Stimulated activated CD4-positive, alpha-beta T cell treated with anti-CD3 and anti-CD28 coated beads, Interleukin-1b, Interleukin-23, amount 100 ng/mL, for 1 hour (primary cell): ENCODE measurements at places on chromosomes 3 and 15.

DNA sequence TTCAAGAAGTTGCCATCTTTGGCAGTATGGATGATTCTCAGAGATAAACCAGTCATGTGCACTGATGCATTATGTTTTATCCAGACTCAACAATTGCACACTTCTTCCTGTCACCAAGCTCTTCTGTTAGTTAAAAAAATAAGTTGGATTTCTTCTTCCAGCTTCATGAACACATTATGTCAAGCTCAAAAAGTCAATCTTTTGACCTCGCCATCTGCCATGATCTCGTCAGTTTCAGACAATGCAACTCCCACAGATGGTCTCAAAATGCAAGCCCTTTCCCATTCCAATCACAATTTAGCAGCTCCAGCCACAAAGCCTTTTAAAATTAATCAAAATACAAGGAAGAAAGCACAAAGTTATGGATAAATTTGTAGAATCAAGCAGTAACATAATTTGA lies 42.8 kb downstream of the TFDP2 start:
- no peak for DNase-seq

DNA sequence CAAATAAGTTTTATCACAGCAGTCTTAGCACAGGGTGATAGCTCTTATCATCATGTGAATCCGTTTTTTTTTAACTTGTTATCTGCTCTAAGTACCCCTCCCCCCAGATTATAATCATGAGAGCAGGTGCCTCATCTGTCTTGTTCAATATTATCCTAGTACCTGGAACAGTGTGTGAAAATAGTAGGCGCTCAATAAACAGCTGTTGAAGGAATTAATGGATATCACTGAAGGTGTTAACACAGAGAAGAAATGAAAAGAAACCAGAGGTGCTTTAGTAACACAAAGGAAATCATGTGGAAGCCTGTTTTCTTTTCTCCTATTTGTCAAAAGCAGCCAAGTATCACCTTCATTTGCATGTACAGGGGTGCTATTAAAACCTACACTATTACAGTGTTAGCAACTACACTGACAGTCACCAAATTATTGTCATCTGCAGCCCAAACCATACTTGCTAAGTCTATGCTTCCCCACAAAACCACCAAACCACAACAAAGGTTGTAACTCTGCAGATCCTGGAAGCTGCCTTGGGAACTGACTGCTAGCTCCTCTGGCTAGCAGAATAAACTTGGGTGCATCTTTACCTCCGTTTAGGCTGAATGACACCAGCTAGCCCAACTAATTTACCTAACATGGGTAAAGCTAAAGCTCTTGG lies 2.9 kb downstream of the XPC start:
- DNase-seq = no peak

DNA sequence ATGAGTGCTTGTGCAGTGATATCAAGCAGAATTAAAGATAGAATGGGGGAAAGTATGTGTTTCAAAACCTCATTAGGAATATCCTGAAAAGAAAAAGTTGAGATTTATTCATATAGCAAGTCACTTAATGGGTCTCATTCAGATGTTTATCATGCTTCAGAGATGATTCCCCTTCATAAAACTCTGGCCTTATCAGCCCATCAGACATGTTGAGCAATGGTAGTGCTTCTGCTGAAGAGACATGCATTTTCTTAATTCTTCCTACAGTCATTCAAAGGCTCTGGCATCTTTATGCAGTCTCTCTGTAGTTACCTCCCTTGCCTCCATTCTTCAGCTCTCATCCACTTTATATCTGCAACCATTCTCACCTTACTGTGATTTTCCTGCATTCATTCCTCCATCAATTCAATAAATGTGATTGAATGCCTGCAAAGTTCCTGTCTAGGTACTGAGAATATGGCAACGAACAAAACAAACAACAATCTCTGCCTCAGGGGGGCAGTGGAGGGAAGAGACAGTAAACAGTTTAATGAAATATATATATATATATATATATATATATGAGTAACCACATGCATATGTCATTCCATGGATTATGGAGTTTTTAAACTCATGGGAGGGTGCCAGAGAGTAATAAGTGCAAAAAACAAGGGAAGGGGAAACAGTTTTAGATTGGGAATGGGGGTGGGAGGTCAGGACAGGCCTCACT lies 138.5 kb downstream of the NECTIN3 start:
- DNase-seq = no peak

- no peak for DNase-seq
Measured at GRCh38 chr3:65607101-65607500, 431.6 kb downstream of the MAGI1 start.
